Stimulated activated naive B cell treated with anti-CD40 and anti-IgM and Interleukin-4, amounts not matched to agents 10 μg/mL and 1 μg/mL and 100 μg/mL, for 72 hours (primary cell): ENCODE measurements at places on chromosomes 5 and 9.
A peak's percentile ranks its signal among the peaks of the same experiment; 100 is the strongest.

DNA sequence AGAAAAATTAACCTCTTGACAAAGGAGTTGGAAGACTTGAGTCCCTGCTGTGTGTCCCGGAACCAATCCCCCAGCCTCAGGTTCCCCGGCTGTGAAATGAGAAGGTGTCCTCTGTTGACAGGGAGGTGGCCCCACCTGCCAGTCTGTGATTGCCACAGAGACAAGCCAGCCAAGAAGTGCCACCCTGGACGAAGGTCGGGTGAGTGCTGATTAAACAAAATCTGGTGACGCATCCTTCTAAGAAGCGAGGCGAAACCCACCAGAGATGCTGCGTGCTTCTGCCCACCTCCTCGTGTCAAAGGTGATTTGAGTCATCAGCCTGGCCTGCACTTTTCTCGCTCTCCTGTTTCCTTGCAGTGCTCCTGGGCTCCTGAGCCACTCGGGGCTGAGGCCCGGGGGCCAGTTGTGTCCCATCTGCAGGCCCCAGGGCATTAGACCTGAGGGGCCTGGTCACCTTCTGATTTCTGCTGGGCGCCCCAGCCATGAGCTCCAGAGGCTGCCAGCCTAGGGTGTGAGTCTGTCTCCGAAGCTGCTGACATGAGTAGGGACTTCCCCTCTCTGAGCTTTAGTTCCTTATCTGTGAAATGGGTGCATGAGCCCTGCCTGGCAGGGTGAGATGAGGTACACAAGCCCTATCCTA lies 28.7 kb downstream of the NEK6 start:
- H3K27ac ChIP-seq = peak overlapping the region; percentile 99
- no peaks in the 10 kb centered on the region for H3K27me3 ChIP-seq
- peaks cover 8% of the 10 kb centered on the region for H3K36me3 ChIP-seq
- DNase-seq = peak; percentile 82
- peaks cover 98% of the 10 kb centered on the region for H3K4me1 ChIP-seq
- H3K4me3 ChIP-seq = peak overlapping the region; percentile 75

GRCh38 chr5:56607551-56607950 lies 207.8 kb upstream of the MAP3K1 start:
- peaks cover 16% of the 10 kb centered on the region for H3K36me3 ChIP-seq
- H3K27ac ChIP-seq = no peak overlapping the region
- peaks cover 23% of the 10 kb centered on the region for H3K4me1 ChIP-seq
- DNase-seq = no peak
- no peaks in the 10 kb centered on the region for H3K27me3 ChIP-seq

GRCh38 chr9:15206903-15207696 lies 99.9 kb downstream of the TTC39B start:
- no peaks in the 10 kb centered on the region for H3K4me1 ChIP-seq
- H3K4me3 ChIP-seq = no peak overlapping the region
- no peak overlapping the region for H3K27ac ChIP-seq
- DNase-seq = no peak
- peaks cover 20% of the 10 kb centered on the region for H3K36me3 ChIP-seq
- no peaks in the 10 kb centered on the region for H3K27me3 ChIP-seq

DNA sequence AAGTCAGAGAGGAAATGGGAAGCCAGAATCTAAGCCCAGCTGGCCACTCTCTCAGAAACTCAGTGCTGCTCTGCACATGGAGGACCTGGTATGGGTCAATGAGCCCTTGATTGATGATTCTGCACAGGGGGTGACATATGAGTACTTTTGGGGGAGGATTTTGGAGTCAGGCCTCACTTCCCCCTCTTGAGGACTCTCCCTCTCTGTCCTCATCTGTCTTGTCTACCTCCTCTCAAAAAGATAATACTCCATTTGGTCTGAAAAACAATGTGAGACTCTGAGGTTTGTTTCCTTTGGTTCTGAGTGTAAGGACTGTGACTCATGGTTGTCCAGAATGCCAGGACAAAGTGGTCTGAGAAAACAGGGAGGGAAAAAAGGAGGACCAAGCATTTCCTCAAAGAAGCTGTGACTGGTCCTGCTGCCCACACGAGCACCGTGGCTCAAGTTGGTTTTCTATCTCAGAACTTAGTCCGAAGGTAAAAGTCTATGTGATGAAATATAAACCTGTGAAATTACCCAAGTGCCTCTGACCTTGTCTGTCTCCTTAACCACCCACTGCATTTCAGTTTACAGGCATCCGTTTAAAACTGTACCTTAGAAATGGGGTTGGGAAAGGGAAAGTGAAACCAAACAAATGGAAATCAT lies 11.1 kb downstream of the TTC39B start:
- no peaks in the 10 kb centered on the region for H3K27me3 ChIP-seq
- no peak for DNase-seq

GRCh38 chr5:14932902-14933469 lies 61.4 kb upstream of the ANKH start:
- H3K27ac ChIP-seq = no peak overlapping the region
- H3K4me3 ChIP-seq = no peak overlapping the region
- no peak for DNase-seq
- H3K36me3 ChIP-seq = no peaks in the 10 kb centered on the region
- peaks cover 4% of the 10 kb centered on the region for H3K27me3 ChIP-seq
- H3K4me1 ChIP-seq = peaks cover 17% of the 10 kb centered on the region

DNA sequence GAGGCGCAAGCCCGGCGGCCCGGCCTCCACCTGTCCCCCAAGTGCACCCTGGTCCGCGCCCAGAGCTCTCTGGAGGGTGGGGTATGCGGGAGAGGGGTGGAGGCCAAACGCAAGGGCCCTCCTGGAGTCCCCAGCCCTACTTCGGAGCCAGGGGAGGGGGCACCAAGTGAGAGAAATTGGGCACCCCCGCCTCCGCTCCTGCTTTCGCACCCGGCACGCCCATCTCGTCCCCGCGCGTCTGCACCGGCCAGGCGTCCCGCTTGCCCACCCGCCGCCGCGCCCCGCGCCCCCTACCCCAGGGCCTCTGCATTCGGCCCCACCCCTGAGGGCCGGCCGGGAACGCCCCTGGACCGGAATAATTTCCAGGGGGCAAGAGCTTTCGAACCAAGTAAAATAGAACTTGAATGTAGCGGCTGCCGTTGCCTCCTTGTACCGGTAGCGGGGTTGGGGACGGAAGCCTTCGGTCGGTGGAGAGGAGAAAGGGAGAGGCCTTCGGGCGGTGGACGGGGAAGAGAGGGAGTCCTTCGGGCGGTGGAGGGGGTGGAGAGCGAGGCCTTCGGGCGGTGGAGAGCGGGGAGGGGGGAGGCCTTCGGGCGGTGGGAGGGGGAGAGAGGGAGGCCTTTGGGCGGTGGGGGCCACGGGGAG lies 694 bp upstream of the PHPT1 start:
- H3K27ac ChIP-seq = peak overlapping the region; percentile 94
- DNase-seq = no peak
- peaks cover 16% of the 10 kb centered on the region for H3K36me3 ChIP-seq
- H3K4me3 ChIP-seq = peak overlapping the region; percentile 96

- H3K4me1 ChIP-seq = no peaks in the 10 kb centered on the region
- DNase-seq = no peak
- H3K27ac ChIP-seq = no peak overlapping the region
- H3K27me3 ChIP-seq = peaks cover 13% of the 10 kb centered on the region
- H3K36me3 ChIP-seq = no peaks in the 10 kb centered on the region
- no peak overlapping the region for H3K4me3 ChIP-seq
Observed at GRCh38 chr9:98287384-98287783, 31.9 kb upstream of the TBC1D2 start.

DNA sequence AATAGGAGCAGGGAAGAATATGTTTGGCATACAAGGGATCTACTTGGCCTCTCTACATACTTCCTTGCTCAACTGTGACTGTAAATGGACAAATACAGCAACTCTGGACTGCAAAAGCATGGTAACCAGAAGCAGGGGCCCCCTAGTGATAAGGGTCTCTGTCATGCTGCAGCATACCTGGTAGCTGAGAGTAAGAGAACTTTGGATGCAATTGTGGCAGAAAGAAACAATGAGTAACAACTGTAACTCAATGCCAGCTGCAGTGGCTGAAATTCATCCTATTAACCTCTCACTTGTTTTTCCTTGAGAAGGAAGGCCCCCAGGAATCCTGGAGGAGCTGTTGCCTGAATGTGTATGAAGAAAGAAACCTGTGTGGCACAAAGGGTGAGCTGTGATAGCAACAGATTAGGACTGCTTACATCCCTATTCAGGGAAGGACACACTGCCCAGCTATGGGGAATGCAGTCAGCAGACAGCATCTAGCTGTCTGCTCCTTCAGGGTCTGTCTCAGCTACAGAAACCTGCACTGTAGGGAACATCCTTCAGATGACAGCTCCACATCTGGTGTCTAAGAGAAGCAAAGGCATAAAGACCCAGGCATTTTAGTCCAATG lies 468.1 kb upstream of the ACTBL2 start:
- no peaks in the 10 kb centered on the region for H3K36me3 ChIP-seq
- no peaks in the 10 kb centered on the region for H3K27me3 ChIP-seq
- no peak overlapping the region for H3K27ac ChIP-seq
- no peak for DNase-seq
- no peak overlapping the region for H3K4me3 ChIP-seq

DNA sequence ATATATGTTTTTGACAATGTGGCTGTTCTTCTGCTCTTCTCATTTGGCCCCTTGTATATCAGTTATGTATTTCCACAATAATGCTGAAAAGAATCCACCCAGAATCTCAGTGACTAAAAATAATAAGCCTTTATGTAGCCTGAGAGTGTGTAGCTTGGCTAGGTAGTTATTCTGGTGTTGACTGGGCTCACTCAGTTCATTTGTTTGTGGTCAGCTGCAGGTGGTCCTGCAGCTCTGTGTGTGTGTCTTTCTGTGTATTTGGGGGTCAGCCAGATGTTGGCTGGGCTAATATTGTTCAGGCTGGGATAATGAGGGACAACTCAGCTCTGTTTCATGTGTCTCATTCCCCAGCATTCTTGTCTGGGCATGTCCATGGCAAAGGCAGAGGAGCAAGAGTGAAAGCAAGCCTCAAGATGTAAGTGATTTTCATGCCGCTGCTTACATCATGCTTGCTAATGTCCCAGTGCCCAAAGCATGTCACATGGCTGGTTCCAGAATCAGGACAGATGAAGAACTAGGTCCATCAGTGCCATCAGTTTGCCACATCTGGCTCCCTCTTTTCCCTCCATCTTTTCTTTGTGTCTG lies 162.8 kb downstream of the KCTD16 start:
- no peaks in the 10 kb centered on the region for H3K36me3 ChIP-seq
- H3K4me3 ChIP-seq = no peak overlapping the region

GRCh38 chr9:19940811-19941535 lies 152.1 kb upstream of the SLC24A2 start:
- H3K4me3 ChIP-seq = no peak overlapping the region
- H3K27ac ChIP-seq = no peak overlapping the region
- peaks cover 21% of the 10 kb centered on the region for H3K27me3 ChIP-seq
- no peaks in the 10 kb centered on the region for H3K36me3 ChIP-seq

GRCh38 chr5:118314931-118315330 lies 673.4 kb downstream of the DTWD2 start:
- H3K27me3 ChIP-seq = no peaks in the 10 kb centered on the region
- no peak overlapping the region for H3K27ac ChIP-seq
- no peak for DNase-seq
- H3K4me1 ChIP-seq = no peaks in the 10 kb centered on the region
- H3K36me3 ChIP-seq = no peaks in the 10 kb centered on the region

GRCh38 chr5:77924081-77924480 lies 147.9 kb upstream of the TBCA start:
- no peaks in the 10 kb centered on the region for H3K4me1 ChIP-seq
- H3K27ac ChIP-seq = no peak overlapping the region
- H3K27me3 ChIP-seq = peaks cover 32% of the 10 kb centered on the region
- H3K4me3 ChIP-seq = no peak overlapping the region

DNA sequence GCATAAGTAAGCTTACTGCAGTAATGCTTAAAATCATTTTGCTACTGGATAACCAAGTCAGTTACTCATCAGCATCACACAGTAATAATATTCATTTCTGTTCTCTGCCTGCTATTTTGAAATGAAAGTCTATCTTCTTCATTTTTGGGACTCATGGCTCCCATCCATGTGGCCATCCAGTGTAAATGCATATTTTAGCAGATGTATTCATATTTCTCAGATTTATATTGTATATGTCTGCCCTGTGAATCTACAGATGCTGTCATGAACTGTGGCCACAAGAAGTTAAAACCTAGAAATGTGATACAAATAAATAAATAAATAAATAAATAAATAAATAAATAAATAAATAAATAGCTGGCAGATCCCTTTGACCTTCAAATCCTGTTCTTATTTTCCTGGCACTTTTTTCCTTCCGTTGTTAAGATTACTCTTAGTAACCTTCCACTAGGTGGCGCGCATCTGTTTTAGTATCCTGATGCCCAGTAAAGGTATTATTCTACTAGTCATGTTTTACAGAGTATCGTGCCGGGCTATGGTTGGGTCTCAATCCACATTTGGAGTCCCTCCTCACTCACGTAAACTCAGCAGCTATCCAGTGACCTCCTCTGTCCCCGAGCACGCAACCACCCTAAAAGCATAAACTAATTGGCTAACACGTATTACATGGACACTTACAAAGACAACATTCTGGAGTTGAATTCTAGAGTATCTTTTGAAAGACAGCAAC lies 79.2 kb upstream of the IL7R start:
- no peaks in the 10 kb centered on the region for H3K27me3 ChIP-seq
- H3K27ac ChIP-seq = peak overlapping the region; percentile 48
- H3K4me1 ChIP-seq = peaks cover 6% of the 10 kb centered on the region
- H3K4me3 ChIP-seq = no peak overlapping the region
- DNase-seq = peak; percentile 4

DNA sequence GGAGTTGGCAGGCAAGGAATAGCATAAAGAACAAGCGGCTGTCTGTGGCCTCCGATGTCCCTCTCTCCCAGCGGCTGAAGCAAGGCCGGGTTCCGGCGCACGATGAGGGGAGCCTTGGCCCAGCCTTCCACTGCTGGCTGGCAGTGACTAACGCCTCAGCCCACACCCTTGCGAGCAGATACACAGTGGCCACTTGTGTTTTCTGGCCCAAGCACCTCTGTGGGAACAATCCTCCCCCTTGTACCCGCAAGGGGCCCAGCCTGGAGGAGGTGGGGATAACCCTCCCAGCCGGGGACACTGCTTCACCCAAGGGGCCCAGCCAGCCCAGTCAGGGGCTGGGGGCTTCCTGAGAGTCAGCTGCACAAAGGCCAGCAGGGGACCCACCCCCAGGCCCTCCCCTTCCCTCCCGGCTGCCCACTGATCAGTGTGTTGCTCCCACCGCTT lies 23.2 kb downstream of the STK10 start:
- H3K4me1 ChIP-seq = peaks cover 92% of the 10 kb centered on the region
- H3K36me3 ChIP-seq = peaks cover 41% of the 10 kb centered on the region
- H3K27ac ChIP-seq = peak overlapping the region; percentile 76
- DNase-seq = no peak

DNA sequence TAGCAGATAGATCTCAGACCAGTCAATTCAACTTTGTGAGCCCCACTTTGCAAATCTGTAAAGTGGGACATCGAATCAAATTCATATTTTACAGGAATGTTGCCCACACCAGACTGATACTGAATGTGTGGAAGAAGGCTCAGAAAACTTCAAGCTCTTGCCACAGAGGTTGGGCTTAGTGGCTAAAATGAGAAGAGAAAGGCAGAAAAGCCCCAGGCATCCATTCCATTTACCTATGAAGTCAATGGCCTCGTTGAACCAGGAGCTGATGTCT lies 1.7 kb downstream of the DUSP1 start:
- H3K27ac ChIP-seq = no peak overlapping the region
- peaks cover 40% of the 10 kb centered on the region for H3K4me1 ChIP-seq
- H3K4me3 ChIP-seq = peak overlapping the region; percentile 97
- no peaks in the 10 kb centered on the region for H3K27me3 ChIP-seq

GRCh38 chr5:90940227-90940995 lies 381.8 kb downstream of the ADGRV1 start:
- H3K4me3 ChIP-seq = no peak overlapping the region
- peak; percentile 18 for DNase-seq
- H3K27ac ChIP-seq = peak overlapping the region; percentile 9
- H3K4me1 ChIP-seq = peaks cover 7% of the 10 kb centered on the region
- H3K27me3 ChIP-seq = peaks cover 3% of the 10 kb centered on the region
- H3K36me3 ChIP-seq = no peaks in the 10 kb centered on the region
